ENCODE measurements at places on chromosomes 13 and 19. TPM values are rescaled to one million over a fixed set of nuclear protein-coding genes. Genes with fewer than 3 reads are reported as not detected.

SHFL gene
- total RNA-seq = 22.9 TPM

NKPD1 gene
- total RNA-seq = 0.13 TPM

PALM gene
- total RNA-seq = 14.3 TPM

NAPSA gene
- total RNA-seq = under 0.01 TPM

KASH5 gene
- total RNA-seq = not detected

CYP4F8 gene
- not detected for total RNA-seq

WDR87 gene
- not detected for total RNA-seq

HMG20B gene
- 91.2 TPM for total RNA-seq

ZNF486 gene
- 8.3 TPM for total RNA-seq

KCNC3 gene
- 0.11 TPM for total RNA-seq

Data from pulmonary artery endothelial cell (primary cell).